ENCODE measurements at places on chromosomes 4 and X.

DNA sequence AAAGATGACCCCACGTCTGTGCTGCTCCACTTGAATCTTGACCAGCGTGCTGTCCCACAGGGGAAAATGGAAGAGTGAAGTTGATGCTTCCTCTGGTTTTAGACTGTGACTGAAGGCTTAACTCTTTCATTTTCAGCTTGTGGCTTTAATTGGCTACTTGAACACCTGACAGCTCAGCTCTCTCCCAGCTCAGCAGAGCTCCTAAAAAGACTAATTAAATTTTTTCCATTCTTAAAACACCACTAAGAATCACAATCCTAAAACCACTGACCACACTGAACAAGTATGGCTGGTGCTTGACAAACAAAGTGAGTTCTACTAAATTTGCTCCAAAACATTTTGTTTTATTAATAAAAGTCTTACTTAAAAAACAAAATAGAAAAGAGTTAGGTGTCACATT lies 71.7 kb downstream of the SRPX start:
- DNase-seq, result no peak

DNA sequence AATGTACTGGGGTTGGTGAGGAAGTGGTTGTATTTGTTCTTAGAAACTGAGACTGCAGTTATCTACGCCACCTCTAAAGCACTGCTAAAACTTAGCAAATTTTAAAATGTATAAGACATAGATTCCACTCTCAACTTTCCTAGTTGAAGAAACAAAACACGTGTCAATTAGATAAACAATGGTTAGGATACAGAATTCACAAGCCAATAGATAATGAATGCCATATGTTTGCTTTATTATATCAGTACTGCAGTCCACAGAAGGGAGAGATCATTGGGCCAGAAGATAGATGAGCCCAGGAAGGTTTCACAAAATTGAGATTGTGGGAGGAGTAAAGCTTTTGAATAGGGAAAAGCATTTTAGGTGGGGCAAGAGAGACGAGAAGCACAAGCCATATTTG lies 14.3 kb downstream of the TMEM33 start:
- DNase-seq, result no peak

GRCh38 chrX:40537310-40537709 lies 43.5 kb upstream of the ATP6AP2 start:
- no peak for DNase-seq

DNA sequence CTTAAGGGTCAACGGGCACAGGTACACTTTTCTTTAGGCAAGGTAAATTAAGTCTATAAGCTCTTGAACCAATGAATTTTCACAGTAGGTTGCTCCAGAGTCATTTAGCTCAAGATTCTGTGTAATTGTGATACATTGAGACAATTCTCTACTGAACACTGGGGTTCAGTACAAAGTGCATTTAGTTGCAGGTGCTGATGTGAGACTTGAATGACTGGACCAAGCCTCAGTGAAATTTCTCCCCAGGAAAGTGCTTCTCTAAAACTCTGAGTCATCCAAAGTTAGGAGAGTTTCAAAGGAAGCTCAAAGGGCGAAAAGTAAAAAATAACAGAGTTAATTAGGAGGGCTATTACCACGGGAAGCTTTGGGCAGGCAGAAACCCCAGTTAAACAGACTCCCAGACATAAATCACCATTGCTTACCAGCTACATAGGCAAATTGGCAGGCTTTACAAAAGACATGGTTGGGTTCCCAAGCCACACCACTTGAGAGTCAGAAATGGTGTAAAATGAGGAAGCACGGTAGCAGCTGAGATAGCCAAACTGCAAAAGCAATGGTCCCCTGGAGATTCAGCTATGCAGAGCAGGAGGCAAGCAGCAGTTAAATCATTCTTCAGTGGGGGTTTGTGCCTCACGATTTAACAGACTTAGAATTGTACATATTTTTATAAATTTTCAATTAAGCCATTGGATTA lies 202.6 kb downstream of the PCDH19 start:
- DNase-seq, result no peak

GRCh38 chrX:46864606-46865005 lies 27.8 kb downstream of the RP2 start:
- no peak for DNase-seq

DNA sequence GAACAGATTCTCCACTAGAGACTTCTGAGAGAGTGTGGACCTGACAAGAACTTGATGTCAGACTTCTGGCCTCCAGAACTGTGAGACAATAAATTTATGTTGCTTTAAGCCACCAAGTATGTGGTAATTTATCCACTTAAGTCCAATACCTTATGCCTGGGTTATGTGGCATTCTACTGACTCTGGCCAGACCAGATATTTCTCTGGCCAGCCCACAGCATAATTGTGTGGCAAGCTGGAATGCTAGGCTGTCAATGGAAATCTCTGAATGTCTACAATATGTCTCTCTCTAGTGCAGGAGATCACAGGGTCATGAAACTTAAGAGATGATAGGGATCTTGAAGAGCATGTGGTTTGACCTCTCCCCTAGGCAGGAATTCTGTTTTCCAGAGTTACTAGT lies 251.0 kb downstream of the ZNF674 start:
- no peak for DNase-seq

- DNase-seq, result no peak
These were observed 10.3 kb upstream of the P2RY10 start for GRCh38 chrX:78934866-78935265.

- no peak for DNase-seq
These were observed 105.2 kb upstream of the FAM9A start for GRCh38 chrX:8906299-8906938.

- no peak for DNase-seq
These were observed 4.7 kb downstream of the NEUROG2 start for GRCh38 chr4:112511093-112511802.

DNA sequence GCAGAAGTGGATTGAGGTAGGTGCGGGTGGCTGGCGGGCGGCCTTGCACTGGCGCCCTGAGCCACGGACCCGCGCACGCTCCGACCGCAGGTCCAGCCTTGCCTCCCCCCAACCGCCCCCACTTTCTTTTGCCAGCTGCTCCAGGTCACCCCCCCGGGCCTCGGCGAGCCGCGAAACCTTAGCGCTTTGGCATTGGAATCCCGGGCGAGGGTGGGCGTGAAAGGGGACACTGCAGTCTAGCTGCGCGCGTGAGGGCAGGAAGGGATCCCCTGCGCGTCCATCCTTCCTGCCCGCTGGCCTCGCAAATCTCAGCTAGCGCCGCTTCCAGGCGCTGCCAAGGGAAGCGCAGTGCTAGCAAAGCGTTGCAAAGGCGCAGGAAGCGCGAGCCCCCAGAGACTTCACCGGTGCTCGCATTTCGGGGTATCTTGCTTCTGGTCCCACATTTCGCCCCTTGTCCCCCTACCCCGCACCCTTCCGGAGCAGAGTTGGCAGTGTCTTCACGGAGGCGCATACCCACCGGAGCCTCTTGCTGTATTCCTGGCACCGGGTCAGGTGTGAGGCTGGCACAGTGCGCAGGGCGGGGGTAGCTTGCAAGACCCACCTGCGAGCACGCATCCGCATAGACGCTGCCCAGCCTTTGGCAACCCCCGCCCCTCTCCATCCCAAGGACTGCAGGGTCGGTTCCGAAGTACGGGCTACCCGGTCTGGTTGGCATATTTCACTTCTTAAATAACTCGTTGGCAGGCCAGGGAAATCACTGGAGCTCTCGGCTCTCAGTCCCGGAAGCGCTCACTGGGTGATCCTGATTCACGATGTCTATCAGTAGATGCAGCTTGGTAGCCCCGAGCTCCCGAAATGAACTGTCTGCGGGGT lies 104.4 kb downstream of the UCHL1 start:
- no peak for DNase-seq

- no peak for DNase-seq
These were observed 485.1 kb downstream of the TRIML1 start for GRCh38 chr4:188624370-188624769.

DNA sequence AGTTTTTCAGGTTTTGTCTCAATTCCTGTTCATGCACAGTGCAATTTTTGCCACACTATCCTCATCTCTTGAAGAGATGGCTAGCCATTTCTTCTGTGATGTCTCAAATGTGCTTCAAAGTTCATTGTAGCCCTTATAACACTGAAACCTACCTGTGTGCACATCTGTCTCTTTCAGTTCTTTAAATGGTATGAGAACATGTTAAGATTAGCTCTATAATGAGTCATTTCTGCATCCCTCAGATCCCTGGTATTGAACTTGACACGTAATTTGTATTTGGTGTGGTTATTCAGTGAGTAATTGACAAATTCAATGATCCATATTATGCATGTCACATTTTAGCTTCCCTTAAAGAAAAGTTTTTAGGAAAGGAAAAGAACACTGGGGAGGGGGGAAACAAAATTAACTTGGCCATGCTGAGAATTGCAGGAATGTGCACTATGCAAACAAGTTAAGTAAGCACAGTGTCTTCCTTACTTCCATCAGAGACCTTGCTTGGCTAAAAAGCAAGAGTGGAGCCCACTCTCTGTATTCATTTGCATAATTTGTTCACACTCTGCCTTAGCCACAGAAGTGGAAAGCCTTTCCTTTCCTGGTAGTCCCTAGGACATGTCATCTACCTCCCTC lies 659.8 kb upstream of the MAGEB2 start:
- DNase-seq, result no peak

- DNase-seq, result no peak
These were observed 115.6 kb upstream of the SCML1 start for GRCh38 chrX:17621566-17622270.

DNA sequence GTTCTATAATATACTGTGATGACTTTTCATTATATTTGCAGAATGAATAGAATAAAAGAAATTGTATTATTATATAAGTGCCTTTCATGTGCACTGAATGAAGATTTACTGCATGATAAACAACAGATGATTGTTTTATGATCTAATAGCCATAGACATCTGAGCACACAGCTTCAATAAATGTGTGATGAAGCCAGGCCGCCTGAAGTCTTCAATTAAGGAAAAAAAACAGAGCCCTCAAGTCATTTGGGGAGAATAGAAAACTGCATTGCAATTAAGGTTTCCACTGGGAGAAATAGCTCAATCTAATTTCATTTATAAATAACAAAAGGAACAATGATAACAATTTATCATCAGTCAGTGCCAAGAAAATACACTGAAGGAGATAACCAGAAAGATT lies 955.2 kb downstream of the FSTL5 start:
- DNase-seq, result no peak

All from cortex of kidney (tissue), 1 donor.